Sigmoid colon (tissue), 7 donors: ENCODE measurements at places on chromosomes 3 and 15. TPM values are rescaled to one million over a fixed set of nuclear protein-coding genes. Genes with fewer than 3 reads are reported as not detected.
A peak's percentile ranks its signal among the peaks of the same experiment; 100 is the strongest.

GRCh38 chr3:48848816-48849515, 1.3 kb upstream of the PRKAR2A start:
- H3K27me3 ChIP-seq, result no peaks in the 10 kb centered on the region
- no peak overlapping the region for H3K4me3 ChIP-seq
- peaks cover 25% of the 10 kb centered on the region for H3K4me1 ChIP-seq
- no peak for DNase-seq
- H3K36me3 ChIP-seq, result no peaks in the 10 kb centered on the region
- peak overlapping the region; percentile 96 for H3K27ac ChIP-seq

BFSP2 gene
- not detected for total RNA-seq

DNA sequence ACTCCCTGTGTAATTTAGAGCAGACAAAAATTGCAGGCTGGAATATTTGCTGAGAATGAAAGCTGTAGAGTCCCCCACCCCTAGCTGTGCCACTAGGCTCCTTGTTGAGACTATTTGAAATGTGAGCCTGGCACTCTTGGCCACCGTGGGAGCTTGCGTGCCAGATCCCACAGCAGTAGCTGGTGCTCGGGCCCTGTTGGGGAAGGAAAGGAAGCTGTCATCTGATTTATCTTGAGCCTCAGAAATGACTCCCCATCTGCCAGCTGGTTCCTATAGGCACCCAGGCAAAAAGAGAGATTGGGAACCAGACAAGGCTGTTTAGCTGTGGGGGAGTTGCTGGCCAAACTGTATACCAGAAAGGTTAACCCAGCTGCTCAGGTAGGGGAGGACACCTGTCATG, 23.4 kb upstream of the CLEC3B start:
- no peaks in the 10 kb centered on the region for H3K4me1 ChIP-seq
- peaks cover 7% of the 10 kb centered on the region for H3K36me3 ChIP-seq
- no peaks in the 10 kb centered on the region for H3K27me3 ChIP-seq

GRCh38 chr15:65318870-65319356, 14.4 kb downstream of the RNU5B-1 start:
- H3K36me3 ChIP-seq, result no peaks in the 10 kb centered on the region
- no peak overlapping the region for H3K4me3 ChIP-seq
- DNase-seq, result peak; percentile 89
- no peaks in the 10 kb centered on the region for H3K27me3 ChIP-seq

ASB14 gene
- not detected for total RNA-seq

DNA sequence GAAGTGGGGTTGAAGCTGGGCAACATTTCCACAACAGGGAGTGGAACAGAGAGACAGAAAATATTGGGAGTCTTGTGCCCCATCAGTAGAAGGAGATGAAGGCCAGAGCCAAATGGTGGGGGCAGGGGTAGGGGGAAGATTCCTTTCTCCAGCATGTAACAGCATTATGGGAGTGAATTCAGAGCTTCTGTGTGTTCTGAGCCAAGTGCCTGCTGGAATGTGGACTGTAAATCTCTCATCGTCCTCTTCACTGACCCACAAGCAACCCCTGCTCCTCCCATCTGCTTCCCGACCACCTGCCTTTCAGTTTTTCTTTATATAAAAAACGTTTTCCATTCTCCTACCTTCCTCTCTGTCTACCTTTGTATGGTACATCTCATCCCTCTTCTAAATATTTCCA, 344.2 kb upstream of the TPRG1 start:
- no peaks in the 10 kb centered on the region for H3K27me3 ChIP-seq
- H3K4me1 ChIP-seq, result peaks cover 51% of the 10 kb centered on the region
- no peak for DNase-seq
- H3K36me3 ChIP-seq, result no peaks in the 10 kb centered on the region

GRCh38 chr3:167958141-167958540, 137.6 kb downstream of the GOLIM4 start:
- H3K4me1 ChIP-seq, result no peaks in the 10 kb centered on the region
- H3K36me3 ChIP-seq, result no peaks in the 10 kb centered on the region
- H3K27me3 ChIP-seq, result no peaks in the 10 kb centered on the region
- H3K27ac ChIP-seq, result no peak overlapping the region
- DNase-seq, result no peak
- no peak overlapping the region for H3K4me3 ChIP-seq

DNA sequence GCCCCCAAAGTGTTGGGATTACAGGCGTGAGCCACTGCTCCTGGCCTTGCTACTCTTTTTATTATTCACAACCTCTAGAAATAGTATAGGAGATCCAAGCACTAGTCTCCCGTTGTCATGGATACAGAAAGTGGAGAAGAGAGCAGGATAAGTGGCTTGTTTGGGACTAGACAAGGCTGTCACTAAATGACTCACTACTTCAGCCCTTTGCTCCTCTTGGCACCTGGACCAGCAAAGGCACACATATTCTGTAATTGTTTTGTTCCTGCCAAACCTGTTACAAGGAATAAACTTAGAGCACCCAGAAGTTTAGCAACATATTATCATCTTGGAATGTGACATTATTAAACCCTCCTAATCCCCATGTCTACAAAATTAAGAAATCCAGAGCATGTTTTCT, 427.2 kb upstream of the THBS1 start:
- H3K27ac ChIP-seq, result no peak overlapping the region
- H3K4me1 ChIP-seq, result no peaks in the 10 kb centered on the region
- no peaks in the 10 kb centered on the region for H3K36me3 ChIP-seq
- DNase-seq, result no peak
- H3K27me3 ChIP-seq, result no peaks in the 10 kb centered on the region

DNA sequence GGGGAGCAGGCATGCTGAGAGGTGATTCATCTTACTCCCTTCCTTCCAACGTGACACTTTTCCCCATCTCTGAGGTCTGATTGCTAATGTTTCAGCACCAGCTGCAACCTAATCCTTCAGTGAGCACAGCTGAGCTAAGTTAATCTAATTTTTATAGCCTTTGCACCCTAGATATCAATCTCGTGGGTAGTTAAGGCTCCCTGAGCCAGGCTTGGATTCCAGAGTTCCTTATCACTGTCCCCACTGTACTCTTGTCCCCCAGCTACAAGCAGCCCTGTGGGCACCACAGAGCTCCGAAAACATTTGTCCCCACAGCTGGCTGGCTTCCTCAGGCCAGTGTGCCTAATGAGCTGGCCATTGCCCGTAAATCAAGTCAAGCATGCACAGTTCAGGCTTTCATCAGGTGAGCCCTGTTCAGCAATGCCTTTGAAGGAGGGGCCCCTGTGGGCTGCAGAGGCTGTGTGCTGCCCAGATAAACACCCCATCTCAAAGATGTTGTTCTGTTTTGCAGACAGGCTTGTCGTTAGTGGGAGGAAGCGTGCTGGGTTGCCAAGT, 376.9 kb upstream of the RASGRP1 start:
- DNase-seq, result no peak
- H3K27ac ChIP-seq, result no peak overlapping the region
- no peaks in the 10 kb centered on the region for H3K4me1 ChIP-seq
- no peak overlapping the region for H3K4me3 ChIP-seq

- H3K4me3 ChIP-seq, result no peak overlapping the region
- peak overlapping the region; percentile 62 for H3K27ac ChIP-seq
- no peak for DNase-seq
- no peaks in the 10 kb centered on the region for H3K36me3 ChIP-seq
These were observed 73.4 kb downstream of the RFTN1 start for GRCh38 chr3:16439848-16440708.

DNA sequence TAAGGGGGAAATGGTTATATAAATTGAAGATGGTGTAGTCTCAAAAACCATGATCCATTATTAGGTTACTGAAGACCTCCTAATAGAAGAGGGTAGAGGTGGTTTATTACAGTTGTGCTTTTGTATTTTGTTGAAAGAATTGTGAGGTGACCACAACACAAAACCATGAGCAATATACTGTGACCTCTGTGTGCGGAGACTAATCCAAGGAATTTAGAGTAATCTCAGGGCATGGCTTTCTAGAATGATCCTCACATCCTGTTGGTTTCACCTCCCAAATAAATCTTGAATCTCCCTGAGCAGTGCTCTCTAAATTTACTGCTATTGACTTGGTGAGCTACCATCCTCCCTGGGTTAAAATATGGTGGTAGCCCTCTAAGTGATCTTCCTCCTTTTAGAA, 52.3 kb downstream of the PTPRG start:
- no peak for DNase-seq
- no peak overlapping the region for H3K4me3 ChIP-seq
- H3K4me1 ChIP-seq, result peaks cover 30% of the 10 kb centered on the region
- H3K27ac ChIP-seq, result no peak overlapping the region
- H3K36me3 ChIP-seq, result no peaks in the 10 kb centered on the region
- no peaks in the 10 kb centered on the region for H3K27me3 ChIP-seq

GRCh38 chr3:7999384-7999783, 502.2 kb upstream of the LMCD1 start:
- no peak overlapping the region for H3K4me3 ChIP-seq
- no peaks in the 10 kb centered on the region for H3K4me1 ChIP-seq
- no peaks in the 10 kb centered on the region for H3K27me3 ChIP-seq
- no peak for DNase-seq
- no peaks in the 10 kb centered on the region for H3K36me3 ChIP-seq

GRCh38 chr3:72162649-72163184, 377.8 kb upstream of the PROK2 start:
- no peak for DNase-seq
- H3K4me3 ChIP-seq, result no peak overlapping the region
- no peak overlapping the region for H3K27ac ChIP-seq
- no peaks in the 10 kb centered on the region for H3K36me3 ChIP-seq

- no peaks in the 10 kb centered on the region for H3K4me1 ChIP-seq
- no peak overlapping the region for H3K27ac ChIP-seq
- H3K36me3 ChIP-seq, result no peaks in the 10 kb centered on the region
- H3K4me3 ChIP-seq, result no peak overlapping the region
These were observed 8.3 kb upstream of the SLC12A8 start for GRCh38 chr3:125220727-125221429.

TRMT10C gene
- total RNA-seq, result 15.5 TPM

LSMEM2 gene
- not detected for total RNA-seq

CRTC3 gene
- 27.6 TPM for total RNA-seq

GRCh38 chr3:120350401-120350941, 1.3 kb upstream of the LRRC58 start:
- DNase-seq, result peak; percentile 67
- H3K27me3 ChIP-seq, result no peaks in the 10 kb centered on the region
- peaks cover 30% of the 10 kb centered on the region for H3K4me1 ChIP-seq
- no peaks in the 10 kb centered on the region for H3K36me3 ChIP-seq
- peak overlapping the region; percentile 92 for H3K4me3 ChIP-seq
- H3K27ac ChIP-seq, result peak overlapping the region; percentile 93

GRCh38 chr3:146504498-146505197, 35.3 kb upstream of the PLSCR2 start:
- peaks cover 4% of the 10 kb centered on the region for H3K4me1 ChIP-seq
- no peak overlapping the region for H3K27ac ChIP-seq
- DNase-seq, result no peak
- H3K27me3 ChIP-seq, result no peaks in the 10 kb centered on the region
- H3K4me3 ChIP-seq, result no peak overlapping the region

ERC2 gene
- 0.83 TPM for total RNA-seq

- peaks cover 7% of the 10 kb centered on the region for H3K27me3 ChIP-seq
- peaks cover 19% of the 10 kb centered on the region for H3K4me1 ChIP-seq
- no peak for DNase-seq
- H3K27ac ChIP-seq, result no peak overlapping the region
- no peaks in the 10 kb centered on the region for H3K36me3 ChIP-seq
These were observed 253.3 kb downstream of the TJP1 start for GRCh38 chr15:29568840-29569532.

TMEM207 gene
- total RNA-seq, result not detected

SAMMSON gene
- not detected for total RNA-seq

GRCh38 chr3:135844386-135844785, 121.1 kb upstream of the PPP2R3A start:
- no peak overlapping the region for H3K27ac ChIP-seq
- no peaks in the 10 kb centered on the region for H3K27me3 ChIP-seq
- H3K4me1 ChIP-seq, result no peaks in the 10 kb centered on the region
- no peak overlapping the region for H3K4me3 ChIP-seq

DNA sequence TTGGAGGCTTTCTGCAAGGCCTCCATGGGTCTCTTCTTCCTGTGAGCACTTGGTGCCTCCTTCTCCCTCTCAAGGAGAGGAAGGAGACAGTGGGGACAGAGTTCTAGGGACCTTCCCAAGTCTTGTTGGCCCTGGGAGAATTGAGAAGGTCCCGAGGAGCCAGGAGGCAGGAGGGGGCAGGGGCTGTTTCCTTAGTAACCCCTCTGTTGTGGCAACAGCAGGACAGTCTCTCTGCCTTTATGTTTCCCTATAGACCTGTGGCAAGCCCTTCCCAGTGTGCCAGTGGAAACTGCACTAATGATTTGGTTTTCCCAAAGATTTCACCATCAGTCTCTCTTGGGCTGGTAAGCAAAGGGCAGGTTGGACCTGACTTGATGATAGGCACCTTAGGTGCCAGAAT, 87.8 kb upstream of the GALNT15 start:
- no peaks in the 10 kb centered on the region for H3K36me3 ChIP-seq
- H3K27ac ChIP-seq, result no peak overlapping the region
- no peaks in the 10 kb centered on the region for H3K27me3 ChIP-seq
- H3K4me1 ChIP-seq, result peaks cover 37% of the 10 kb centered on the region
- H3K4me3 ChIP-seq, result no peak overlapping the region

- no peaks in the 10 kb centered on the region for H3K4me1 ChIP-seq
- DNase-seq, result no peak
- H3K4me3 ChIP-seq, result peak overlapping the region; percentile 20
- no peaks in the 10 kb centered on the region for H3K36me3 ChIP-seq
- H3K27me3 ChIP-seq, result no peaks in the 10 kb centered on the region
These were observed 55.3 kb downstream of the SLC28A2 start for GRCh38 chr15:45307230-45307924.

DNA sequence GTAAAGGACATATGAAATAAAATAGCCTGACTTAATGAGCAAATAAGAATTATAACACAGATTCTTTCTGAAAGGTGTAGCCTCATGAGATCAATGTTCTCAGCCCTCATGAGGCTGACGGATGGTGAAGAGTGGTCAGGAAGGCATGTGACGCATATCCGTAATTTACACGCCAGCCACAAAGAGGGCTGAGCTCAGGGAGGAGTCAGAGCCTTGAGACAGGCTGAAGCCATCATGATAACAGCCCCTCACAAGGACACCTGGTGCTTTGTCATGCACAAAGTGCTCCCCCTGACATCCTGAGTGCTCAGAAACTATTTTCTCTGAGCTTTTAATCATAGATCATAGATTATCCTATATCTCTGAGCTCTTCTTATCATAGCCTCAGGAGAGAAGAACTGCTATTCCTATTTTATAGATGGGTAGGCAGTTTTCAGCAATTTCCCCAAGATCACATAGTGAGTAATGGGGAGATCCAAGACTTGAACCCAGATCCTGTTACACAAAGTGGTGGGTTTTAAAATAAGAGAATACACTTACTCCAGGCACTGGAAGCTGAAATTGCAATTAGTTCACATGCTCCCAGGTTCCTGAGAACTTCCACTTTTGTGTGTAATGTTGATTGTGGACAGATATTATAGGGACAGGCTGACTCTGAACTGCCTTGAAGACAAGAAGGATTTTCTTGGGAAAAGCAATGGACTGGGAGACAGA, 267.1 kb downstream of the RPLP1 start:
- H3K27me3 ChIP-seq, result no peaks in the 10 kb centered on the region
- H3K4me1 ChIP-seq, result peaks cover 20% of the 10 kb centered on the region
- DNase-seq, result no peak
- no peak overlapping the region for H3K4me3 ChIP-seq
- no peaks in the 10 kb centered on the region for H3K36me3 ChIP-seq
- H3K27ac ChIP-seq, result peak overlapping the region; percentile 32
